Stimulated activated CD4-positive, alpha-beta T cell treated with anti-CD3 and anti-CD28 coated beads, Interleukin-15, amount 100 ng/mL, for 1 hour (primary cell): ENCODE measurements at places on chromosomes 16 and 17.

GRCh38 chr17:604115-604450 is 110.6 kb downstream of the VPS53 start:
- no peak for DNase-seq

DNA sequence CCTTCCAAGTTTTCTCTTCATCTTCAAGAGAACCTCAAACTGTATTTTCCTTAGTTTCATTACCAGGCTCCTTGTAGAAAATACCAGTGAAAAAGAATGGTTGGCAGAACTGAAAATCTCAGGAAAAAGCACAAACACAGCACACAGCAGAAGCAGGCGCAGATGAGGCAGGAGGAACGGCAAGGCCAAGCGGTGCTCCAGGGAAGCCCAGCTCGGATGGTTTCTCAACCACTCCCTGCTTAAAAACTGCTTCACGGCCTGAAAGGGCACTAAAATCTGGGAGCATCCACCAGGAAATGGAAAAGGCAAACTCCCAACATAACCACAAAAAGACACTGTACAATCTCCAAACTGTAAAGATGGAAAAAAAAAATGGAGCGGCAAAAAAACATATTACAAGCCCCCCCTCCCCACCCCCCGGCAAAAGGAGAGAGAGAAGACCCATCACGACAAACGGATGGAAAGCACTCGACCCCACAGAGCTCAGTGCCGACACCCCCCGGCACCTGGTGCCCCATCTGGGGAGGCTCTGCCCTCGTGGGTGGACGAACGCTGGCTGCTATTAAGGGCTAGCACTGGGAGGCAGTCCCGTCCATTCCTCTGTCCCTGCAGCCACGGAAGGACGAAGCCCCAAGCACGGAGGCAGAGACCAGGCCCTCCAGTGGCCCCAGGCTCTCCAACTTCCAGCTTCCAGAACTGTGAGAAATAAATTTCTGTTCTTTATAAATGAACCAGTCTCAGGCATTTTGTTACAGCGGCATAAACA is 127.5 kb downstream of the ZNF778 start:
- DNase-seq, result no peak

- no peak for DNase-seq
Observed at GRCh38 chr16:56332464-56333079, 92.8 kb downstream of the AMFR start.

- DNase-seq, result no peak
Observed at GRCh38 chr17:74785096-74785980, 9.2 kb upstream of the NAT9 start.

DNA sequence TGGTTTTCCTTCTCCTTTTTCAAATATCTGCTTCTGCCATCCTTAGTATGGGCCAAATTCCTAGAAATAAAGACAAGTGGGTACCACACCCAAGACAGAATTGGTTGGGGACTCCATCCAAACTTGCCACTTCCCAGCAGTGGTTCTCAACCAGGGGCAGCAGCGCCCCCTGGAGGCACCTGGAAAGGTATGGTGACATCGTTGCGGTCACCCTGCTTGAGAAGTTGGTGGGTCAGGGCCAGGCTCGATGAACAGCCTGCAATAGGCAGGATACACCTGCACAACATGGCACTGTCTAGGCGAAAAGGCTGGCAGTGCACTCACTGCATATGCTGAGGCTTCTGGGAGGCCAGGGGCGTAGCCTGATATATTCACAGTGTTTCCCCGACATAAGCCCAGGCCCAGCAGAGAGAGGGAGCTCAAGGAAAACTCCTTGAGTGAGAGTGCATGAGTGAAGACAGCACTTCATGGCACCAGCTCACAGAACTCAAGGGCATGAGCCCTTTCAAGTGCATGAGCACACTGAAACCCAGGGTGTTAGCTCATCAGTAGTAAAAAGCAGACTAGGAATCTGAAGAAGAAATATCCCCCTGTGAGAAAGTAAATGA is 57.7 kb downstream of the CMC2 start:
- DNase-seq, result no peak

DNA sequence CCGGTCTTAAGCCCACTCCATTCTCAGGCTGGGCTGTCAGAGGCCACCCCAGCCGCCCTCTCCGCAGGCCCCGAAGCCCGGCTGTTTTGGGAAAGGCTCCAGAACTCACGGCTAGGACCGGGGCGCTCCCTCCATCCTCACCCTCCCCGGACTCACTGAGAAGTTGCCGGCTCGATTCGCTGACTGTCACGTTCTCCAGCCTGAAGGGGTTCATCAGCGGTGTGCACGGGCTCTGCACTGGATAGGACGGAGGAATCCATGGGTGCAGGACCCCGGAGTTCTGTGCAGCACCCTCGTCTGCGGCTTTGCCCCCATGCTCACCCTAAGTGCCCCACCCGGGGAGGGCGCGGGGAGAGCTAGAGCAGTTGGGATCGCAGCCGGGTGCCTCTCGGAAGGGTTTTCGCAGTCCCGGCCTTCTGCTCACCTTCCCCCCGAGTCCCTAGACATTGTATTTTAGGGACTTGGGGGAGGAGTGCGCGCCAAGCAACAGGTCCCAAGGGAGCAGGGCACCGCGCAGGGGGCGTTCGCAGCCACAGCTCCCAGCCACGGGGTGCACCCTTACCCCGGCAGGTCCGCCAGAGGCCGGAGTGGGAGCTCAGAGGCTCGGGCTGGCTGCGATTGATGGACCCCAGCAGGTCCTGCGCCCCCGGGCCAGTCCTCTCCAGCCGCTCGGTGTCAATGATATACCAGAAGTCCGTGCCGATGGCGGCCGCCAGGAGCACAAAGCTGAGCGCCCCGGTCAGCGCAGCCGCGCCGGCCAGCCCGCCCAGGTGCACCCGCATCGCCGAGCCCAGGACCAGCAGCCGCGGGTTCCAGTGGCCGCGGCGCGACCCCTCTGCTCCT is 1.0 kb downstream of the TMEM114 start:
- DNase-seq, result no peak

- DNase-seq, result no peak
Observed at GRCh38 chr16:7272567-7273158, 60.0 kb upstream of the RBFOX1 start.

DNA sequence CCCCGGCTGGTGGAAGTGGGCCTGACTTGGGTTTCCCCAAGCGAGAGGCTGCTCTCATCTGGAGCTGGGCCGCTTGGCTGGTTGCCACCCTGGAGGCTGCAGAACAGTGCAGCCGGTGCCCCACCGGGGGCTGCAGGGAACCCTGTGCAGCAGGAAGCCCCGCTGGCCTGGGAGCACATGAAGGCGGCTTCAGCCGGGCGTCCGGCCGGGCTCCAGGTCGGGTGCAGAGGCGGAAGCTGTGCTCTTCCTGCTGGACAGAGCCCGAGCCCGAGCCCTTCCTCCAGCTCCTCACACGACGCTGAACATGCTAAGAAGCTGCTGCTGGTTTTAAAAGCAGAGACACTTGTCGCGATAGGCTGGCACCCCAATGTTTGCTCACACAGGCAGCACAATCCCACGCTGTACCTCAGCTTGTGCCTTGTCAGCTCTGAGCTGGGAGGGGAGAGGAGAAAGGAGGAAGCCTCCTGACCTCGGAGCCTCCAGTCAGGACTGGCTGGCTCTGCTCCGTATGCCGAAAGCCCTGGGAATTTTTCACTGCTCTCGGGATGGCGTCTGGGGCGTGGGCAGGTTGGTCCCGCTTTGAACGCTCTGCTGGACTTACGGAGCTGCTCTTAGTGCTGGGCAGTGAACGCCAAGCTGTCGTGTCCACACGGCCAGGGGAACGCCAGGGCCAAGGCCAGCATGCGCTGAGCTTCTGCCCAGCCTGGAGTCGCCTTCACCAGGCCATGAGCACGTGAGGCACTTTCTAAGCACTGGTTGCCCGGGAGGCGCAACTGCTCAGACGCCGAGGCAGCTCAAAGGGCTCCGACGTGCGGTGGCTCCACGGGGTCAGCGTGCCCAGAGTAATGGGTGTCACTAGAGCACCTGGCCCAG is 8.8 kb downstream of the CDK5R1 start:
- no peak for DNase-seq

DNA sequence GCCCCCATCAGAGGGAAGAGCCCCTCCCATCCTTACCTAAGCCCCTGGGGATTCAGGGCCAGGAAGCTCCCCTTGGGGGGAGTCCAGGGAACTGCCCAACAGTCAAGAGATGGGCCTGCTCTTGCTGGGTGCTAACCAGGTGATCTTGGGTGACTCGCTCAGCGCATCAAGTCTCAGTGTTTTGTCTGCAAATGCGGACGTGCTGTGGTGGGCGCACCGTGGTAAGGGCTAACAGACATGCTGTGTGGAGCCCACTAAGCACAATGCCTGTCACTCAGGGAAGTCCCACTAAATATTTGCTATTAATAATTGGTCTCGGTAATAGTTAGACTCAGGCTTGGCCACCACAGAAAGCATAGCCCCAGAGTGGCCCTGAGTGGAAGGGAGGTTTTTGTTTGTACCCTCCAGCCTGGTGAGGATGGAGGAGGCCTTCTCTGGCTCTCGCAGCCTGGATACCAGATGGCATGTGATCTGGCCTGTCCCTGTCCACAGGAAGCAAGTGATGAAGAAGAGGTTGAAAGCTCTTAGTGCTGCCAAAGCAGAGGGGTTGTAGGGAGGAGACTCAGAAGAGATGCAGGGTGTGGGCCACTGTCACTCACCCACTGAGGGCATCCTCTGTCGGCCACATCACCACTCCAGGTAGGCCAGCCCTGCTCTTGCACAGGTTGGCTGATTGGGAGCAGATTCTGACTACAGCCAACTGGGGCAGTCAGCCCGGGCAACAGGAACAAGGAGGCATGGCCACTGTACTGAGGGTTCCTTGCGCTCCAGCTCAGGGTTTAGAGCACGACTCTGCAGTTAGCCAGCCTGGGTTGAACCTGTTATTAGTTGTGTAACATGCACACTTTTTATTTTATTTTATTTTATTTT is 69.8 kb upstream of the KSR1 start:
- DNase-seq, result no peak

DNA sequence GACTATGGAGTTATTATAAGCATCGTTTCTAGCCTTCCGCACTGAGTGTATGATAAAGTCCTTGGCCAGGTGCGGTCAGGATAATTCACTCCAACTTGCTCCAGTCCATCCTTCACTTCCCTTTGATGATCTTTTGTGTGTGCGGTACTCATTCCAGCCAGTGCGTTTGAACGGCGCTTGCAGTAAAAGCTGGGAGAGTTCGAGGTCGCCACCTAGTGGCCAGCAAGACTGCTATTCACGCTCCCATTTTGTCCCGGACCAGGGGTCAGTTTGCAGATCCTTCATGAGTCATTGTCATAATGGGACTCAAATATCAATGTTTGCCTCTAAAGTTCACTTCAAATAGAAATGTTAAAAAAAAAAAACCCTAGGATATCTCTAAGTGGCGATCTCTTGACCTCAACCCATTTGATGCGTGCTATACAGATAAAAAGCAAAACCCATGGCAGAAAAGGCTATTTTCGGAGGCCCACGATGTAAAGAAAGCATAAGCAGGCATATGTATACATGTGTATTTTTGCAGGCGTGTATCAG is 417.1 kb downstream of the TMEM114 start:
- DNase-seq, result no peak

DNA sequence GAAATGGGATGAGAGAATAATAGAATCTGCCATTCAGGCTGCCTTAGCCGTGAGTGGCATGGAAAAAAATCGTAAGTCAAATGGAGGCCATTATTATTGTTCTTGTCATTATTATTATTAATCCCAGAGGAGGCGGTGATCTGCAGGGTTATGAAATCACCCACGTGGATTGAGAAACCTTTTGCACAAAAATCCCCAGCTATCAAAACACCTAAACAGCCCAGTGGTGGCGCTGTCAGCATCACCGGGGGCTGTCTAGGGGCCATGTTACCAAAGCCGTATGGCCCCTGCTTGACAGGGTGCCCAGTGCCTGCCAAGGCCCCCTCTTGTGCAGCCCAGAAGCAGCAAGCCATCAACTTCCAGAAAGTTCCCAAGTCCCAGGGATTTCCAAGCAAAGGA is 25.2 kb downstream of the CNGB1 start:
- DNase-seq, result no peak

- DNase-seq, result no peak
Observed at GRCh38 chr17:61756561-61756960, 106.8 kb downstream of the BRIP1 start.

DNA sequence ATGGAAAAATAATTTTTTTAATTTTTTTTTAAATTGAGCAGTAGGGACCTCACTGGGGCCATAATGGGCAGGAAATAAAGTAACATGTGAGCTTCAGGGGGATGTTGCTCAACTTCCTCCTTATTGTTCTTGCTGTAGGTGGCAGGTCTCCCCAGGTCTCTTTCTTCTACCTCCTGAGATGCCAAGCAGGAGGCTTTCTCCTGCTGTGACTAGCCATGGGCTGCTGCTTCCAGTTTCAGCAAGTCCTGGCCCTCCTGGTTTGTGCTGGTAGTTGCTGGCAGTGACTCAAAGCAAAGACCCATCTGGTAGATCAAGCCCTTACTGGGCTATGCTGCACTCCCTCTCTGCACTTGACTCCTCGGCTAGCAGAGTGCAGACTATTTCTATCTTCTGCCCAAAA is 2.3 kb downstream of the DPEP2NB start:
- no peak for DNase-seq

- no peak for DNase-seq
Observed at GRCh38 chr16:66169817-66170216, 196.7 kb upstream of the CDH5 start.

- no peak for DNase-seq
Observed at GRCh38 chr16:66360624-66361324, 5.7 kb upstream of the CDH5 start.

- no peak for DNase-seq
Observed at GRCh38 chr16:9807302-9807701, 374.9 kb downstream of the GRIN2A start.

- no peak for DNase-seq
Observed at GRCh38 chr16:12317856-12318537, 341.5 kb downstream of the SNX29 start.

GRCh38 chr16:9081843-9082242 is 9.6 kb upstream of the HAPSTR1 start:
- no peak for DNase-seq

DNA sequence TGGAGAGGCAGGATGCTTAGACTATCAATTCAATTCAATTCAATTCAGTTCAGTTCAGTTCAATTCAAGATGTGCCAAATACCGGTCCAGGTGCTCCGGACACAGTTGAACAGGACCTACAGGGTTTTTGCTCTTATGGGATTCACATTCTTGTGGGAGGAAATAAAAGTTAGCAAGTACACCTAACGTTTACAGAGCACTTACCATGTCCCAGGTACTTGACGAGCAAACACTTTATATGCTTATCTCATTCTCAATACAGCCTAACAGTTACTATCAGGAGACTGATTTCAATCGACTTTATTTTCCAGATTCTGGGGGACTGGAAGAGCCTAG is 467 bp upstream of the GDE1 start:
- DNase-seq, result no peak
